Hair follicular keratinocyte (primary cell): ENCODE measurements at places on chromosomes 13 and 19. TPM values are rescaled to one million over a fixed set of nuclear protein-coding genes. Genes with fewer than 3 reads are reported as not detected.

Gene SRRM5
- not detected in 2 replicates for total RNA-seq

Gene SGTA
- 60.8 and 84.7 TPM in 2 replicates for total RNA-seq

Gene NFIX
- 16.7 and 18.9 TPM in 2 replicates for total RNA-seq

Gene ZSCAN5C
- total RNA-seq: not detected in 2 replicates

Gene BBC3
- total RNA-seq: 3.8 and 12.5 TPM in 2 replicates

Gene LYL1
- 0.53 and 2.7 TPM in 2 replicates for total RNA-seq

Gene ZNF284
- 0.80 and 0.86 TPM in 2 replicates for total RNA-seq

Gene TNFSF11
- not detected in 2 replicates for total RNA-seq

Gene CCL25
- not detected in 2 replicates for total RNA-seq

Gene ZNF563
- 2.5 and 4.5 TPM in 2 replicates for total RNA-seq

Gene PRTN3
- not detected in 2 replicates for total RNA-seq

Gene RPL21
- total RNA-seq: 1,434 and 1,506 TPM in 2 replicates

Gene INSR
- total RNA-seq: 4.9 and 5.7 TPM in 2 replicates

Gene LGALS4
- not detected in 2 replicates for total RNA-seq

Gene KLK14
- total RNA-seq: 0.23 TPM in 1 of 2 replicates, not detected in the other
